Stimulated activated CD8-positive, alpha-beta memory T cell treated with anti-CD3 and anti-CD28 coated beads, Interleukin-4, amount 100 ng/mL, for 4 hours (primary cell): ENCODE measurements at places on chromosomes 3 and 15.

DNA sequence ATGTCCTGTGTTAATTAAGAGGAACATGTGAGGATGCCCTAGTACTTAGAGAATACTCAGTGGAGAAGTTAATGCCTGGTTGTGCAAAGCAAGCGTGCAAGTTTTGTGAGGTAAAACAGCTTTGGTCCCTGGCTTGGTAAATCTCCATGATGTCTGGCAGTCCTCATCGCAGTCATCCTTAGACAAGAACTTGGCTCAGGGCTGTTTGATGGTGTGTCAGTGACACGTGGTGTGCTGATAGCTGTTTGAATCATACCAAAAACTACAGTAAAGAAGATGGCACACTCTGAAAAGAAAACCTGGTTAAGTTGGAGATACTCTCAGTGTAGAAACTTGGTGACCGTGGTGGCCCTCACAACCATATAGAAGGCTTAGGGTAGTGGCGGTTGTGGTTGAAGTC lies 361.7 kb downstream of the FEZF2 start:
- no peak for DNase-seq

- DNase-seq, result no peak
Observed at GRCh38 chr3:177279118-177279815, 82.0 kb upstream of the TBL1XR1 start.

- no peak for DNase-seq
Observed at GRCh38 chr15:64566102-64566501, 105.7 kb downstream of the ZNF609 start.

DNA sequence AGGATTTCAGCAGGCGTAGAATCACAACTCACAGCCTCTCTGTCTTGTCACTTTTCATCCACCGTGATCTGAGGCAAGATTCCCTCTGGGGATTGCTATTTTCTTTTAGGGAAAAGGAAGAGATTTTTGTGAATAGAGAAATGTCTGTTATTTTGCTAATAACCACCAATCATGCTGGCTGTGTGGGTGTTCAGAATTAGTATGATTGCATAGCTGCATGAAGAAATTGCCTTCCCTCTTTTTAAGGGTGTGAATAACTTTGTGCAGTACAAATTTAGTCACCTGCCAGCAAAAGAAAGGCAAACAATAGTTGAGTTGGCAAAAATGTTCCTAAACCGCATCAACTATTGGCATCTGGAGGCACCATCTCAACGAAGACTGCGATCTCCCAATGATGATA lies 60.8 kb downstream of the KAT2B start:
- no peak for DNase-seq

DNA sequence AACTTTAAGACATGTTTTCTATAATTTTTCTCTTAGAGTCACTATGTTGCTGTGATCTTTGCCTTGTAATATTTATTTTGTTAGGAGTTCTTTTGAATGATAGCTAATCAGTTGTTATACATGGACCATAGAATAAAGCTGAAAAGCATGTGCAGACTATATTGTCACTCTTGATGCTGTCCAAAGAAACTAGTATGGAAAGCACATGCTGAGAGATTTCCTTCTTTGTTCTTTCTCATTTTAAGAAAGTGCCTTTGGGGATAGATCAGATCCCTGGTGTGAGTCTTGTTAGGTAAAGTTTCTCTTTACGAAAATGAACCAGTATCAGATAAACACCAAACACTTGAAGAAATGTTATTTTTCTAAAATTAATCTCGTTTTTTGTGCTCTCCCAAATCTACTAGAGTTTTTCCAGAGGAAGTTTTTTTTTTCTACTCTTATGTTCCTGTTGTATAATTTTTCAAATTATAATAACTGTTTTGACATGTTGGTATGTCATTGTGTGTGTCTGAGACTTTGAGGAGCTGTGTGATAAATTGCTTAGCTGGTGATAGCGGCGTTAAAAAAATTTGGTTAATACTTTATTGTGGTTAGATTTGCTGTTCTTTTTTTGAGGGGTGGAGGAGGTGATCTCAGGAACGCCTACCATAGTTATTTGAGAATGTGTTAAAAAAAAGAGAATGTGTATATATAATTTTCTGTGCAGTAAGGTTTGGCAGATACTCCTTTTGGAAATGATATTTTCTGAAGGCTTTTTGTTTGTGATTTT lies 2.2 kb downstream of the PIAS1 start:
- DNase-seq, result no peak

- DNase-seq, result no peak
Observed at GRCh38 chr3:73351423-73352071, 273.2 kb downstream of the PDZRN3 start.
